NCI-H1930 (cell line): ENCODE measurements at places on chromosomes 1 and 21.

- DNase-seq = peak; percentile 24
Observed at GRCh38 chr1:24070821-24071393, 41.0 kb downstream of the MYOM3 start.

GRCh38 chr1:89547563-89548116 is 23.0 kb downstream of the LRRC8B start:
- peak; percentile 70 for DNase-seq

GRCh38 chr1:109399326-109399957 is 1.7 kb upstream of the SORT1 start:
- peak; percentile 39 for DNase-seq

- DNase-seq = no peak
Observed at GRCh38 chr21:44927587-44928461, 7.1 kb upstream of the ITGB2 start.

- no peak for DNase-seq
Observed at GRCh38 chr1:52191395-52191965, 49.6 kb downstream of the ZFYVE9 start.

DNA sequence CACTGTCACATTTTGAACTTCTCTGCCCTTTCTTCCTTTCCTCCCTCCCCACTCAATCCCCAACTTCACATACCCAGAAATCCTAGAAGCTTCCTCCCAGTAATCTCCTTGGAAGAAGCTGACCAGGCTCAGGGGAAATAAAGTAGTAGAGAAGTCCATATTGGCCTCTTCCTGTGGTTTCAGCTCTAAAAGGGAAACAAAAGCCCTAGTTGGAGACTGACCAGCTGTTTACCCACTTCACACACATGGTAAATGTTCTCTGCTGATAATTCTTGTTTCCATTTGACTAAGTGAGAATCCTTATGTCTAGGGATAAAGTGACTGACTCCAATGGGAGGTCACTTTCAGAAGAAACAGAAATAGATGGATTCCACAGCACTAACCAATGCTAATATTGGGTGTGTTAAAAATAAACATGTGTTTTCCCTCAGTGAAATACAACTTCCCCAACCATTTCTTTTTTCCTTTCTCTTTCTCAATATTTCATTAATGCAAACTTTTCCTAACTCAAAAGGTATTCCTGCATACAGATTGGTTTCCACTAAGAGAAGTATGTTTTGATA is 178.9 kb upstream of the DPT start:
- DNase-seq = no peak

DNA sequence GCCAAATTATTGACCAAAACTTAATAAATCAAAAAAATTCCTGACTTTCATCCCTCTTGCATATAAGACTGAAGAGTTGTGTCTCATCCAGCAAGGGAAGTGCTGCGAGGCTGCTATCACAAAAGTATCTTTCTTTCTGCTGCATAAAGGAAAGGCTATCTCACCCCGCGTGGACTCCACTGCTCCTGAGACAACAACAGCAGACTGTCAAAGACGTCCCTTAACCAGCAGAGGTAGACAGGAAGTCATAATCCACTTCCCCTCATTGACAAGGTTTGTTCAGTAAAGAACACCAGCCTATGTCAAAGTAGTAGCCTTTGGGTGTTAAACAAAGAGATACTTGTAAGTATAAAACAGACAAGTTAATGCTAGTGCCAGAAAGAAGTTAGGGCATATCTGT is 29.4 kb downstream of the VPS26C start:
- DNase-seq = no peak

- DNase-seq = no peak
Observed at GRCh38 chr1:55304229-55304740, 89.1 kb upstream of the USP24 start.
